ENCODE measurements at places on chromosomes 4 and X.

DNA sequence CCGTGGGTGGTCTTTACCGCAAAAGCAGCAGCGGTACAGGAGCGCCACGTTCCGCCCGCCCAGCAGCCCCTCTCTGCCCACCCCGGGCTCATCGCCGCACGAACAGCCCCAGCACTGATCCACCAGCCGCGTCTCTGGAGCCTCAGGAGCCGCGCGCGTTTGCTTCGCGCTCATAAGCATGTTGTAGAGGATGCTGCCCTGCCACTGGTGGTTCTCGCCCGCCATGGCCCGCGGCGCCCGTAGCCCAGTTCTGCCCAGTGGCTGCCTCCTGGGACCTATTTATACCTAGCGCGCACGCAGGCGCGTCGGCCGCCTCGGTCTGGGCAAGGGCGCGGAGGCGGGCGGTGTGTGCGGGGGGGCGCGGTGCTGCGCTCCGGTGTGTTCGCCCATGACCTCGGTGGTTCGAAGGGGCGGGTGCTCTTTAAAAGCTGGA lies at the start of gene NR0B1:
Gene NR0B1 (minus strand): TSS at position 252 of the 433 bp plus-strand sequence. CDS start 27 bp downstream, at position 225.
- no peak for DNase-seq

DNA sequence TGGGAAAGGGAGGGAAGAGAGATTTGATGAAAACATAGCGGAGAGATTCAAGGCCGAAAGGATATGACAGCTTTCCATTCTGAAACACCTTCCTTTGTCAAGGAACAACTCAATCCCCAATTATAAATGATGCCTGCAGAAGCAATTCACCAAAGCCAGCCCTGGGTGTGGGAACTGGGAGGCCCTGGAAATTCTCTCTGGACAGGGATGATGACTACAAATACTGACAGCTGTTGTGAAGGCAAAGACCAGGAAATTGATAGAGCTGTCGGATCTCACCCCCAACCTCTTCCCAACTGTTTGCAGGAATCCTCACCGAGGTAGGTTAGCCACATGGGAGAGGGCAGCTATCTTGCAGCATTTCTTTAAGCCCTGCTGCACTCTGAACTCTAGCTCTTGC lies 54.3 kb downstream of the CCDC149 start:
- DNase-seq = no peak

- peak; percentile 82 for DNase-seq
Measured at GRCh38 chrX:153470411-153471363, at the start of gene HAUS7. Gene HAUS7, minus strand, starts transcription at chrX:153470576. Its CDS starts 19 bp downstream, at chrX:153470557.

- no peak for DNase-seq
Measured at GRCh38 chrX:109623997-109624396, 975 bp downstream of the KCNE5 start.

DNA sequence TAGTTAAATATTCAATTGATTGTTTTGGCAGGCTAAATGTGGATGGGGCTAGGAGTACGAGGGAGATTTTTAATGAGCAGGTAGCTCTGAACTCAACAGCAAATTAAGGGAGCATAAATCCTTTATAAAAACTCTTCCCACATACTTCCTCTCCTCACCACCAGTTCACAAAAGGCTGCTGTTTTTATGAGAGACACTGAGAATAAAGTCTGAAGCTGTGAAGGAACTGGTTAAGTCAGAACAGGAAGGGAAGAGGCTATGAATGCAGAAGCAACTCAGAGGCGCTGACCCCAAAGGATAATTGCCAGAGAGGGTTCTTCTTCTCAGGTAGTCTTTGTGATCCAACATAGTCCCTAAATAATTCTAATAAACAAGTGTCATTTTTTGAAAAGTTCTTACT lies 406.1 kb downstream of the GPM6A start:
- no peak for DNase-seq

- DNase-seq = no peak
Measured at GRCh38 chrX:111511477-111511876, at the start of gene SERTM2. Gene SERTM2, plus strand, starts transcription at chrX:111511645. Its CDS starts 7,213 bp downstream, at chrX:111518858.

- DNase-seq = no peak
Measured at GRCh38 chrX:137313627-137314026, 252.3 kb upstream of the ZIC3 start.

- DNase-seq = no peak
Measured at GRCh38 chr4:185837415-185838103, 25.6 kb upstream of the SORBS2 start.

DNA sequence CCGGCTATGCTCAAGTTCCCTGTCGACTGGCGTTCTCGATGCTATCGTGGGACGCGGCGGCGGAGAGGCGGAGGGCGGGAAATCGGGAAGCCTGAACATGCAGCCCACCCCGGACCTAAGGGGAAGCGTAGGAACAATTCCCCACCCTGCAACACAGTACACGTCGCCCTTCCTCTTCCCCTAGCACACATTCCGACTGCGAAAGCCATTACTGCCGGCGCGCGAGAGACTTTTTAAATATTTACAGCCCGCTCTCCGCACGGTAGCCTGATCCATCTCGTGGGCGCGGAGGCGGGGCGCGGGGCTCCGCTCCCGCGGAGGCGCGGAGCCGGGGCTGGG lies 48.1 kb upstream of the BCOR start:
- DNase-seq = no peak

- DNase-seq = no peak
Measured at GRCh38 chrX:23668335-23668734, 1.0 kb downstream of the PRDX4 start.

Measured in T-cell (primary cell).